Activated naive CD4-positive, alpha-beta T cell (primary cell): ENCODE measurements at places on chromosomes 12 and 14.

GRCh38 chr12:116346741-116347140, 69.2 kb upstream of the MED13L start:
- no peak for DNase-seq

DNA sequence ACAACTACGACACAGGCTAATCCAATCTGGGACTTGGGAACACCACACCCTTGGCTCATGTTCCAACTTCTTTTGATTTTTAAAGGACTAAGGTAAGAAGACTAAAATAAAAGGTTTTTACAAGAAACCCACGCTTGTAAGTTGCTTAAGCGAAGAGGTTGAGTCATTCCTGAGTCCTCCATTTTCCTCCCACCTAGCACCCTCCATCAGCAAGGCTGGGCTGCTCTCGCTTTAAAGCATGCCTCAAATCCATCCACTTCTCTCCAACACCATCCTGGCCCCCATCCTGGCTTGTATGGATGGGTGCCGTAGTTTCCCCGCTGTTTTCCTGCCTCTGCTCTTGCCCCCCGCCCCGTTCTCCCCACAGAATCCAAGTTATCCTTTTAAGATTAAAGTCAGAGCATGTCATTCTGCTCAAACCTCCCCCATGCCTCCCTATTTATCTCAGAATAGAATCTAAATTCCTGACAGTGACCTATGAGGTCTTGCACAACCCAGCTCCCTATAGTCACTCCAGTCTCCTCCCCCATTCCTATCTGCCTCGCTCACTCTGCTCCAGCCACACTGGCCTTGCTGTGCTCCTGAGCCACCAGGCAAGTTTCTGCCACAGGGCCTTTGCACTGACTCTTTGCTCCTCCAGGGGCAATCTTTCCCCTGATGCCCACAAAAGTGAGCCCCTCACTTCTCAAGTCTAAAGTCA, 34.5 kb downstream of the SCARB1 start:
- DNase-seq, result no peak

GRCh38 chr12:22286569-22286968, 47.9 kb downstream of the ST8SIA1 start:
- no peak for DNase-seq

- DNase-seq, result no peak
These were observed 224.6 kb downstream of the ALX1 start for GRCh38 chr12:85504624-85505023.

- no peak for DNase-seq
These were observed 482.5 kb downstream of the FLRT2 start for GRCh38 chr14:86012461-86012860.

GRCh38 chr12:111149299-111149698, 219.6 kb downstream of the PHETA1 start:
- DNase-seq, result no peak

- DNase-seq, result no peak
These were observed 60.0 kb downstream of the TMTC2 start for GRCh38 chr12:82746668-82747067.

GRCh38 chr12:39682689-39683477, 63.3 kb upstream of the ABCD2 start:
- no peak for DNase-seq

- DNase-seq, result no peak
These were observed 3.9 kb upstream of the HDAC7 start for GRCh38 chr12:47823422-47824086.

DNA sequence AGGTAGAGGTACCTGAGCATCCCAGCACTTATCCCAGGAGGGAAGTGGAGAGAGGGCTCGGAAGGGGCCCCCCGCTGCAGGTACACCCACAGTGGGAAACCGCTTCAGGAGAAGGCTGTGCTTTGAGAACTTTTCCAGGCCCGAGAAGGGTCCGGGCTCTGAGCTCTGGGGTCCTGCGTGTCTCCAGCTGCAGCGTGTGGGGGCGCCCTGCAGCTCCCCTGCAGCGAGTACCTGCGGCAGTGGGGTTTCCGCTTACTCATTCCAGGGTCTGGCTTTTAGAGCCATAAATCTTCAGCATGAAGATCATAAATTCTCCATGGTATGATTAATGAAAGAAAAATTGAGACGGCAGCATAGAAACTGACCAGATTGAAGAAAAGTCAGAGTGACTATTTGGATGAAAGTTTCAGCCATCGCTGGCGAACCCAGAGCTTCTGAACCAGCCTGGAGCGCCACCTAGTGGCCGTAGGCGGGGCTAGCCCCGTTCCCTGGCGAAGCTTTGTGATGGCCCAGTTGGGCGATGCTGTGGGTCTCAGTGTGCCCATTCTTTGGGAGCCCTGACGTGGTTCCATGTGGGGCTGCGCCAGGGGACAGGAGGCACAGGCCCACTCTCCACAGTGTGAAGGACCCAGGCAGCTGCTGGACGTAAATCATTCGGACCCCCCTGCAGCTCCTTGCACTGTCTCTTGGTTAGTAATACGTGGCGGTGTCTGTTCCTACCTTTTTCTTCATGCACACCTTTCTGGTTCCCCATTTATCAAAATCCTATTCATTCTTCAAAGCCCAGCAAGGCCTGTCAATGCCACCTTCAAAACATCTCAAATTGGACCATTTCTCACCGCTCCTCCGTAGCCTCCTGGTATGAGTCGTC, 198.2 kb downstream of the TSPAN9 start:
- DNase-seq, result peak; percentile 63

GRCh38 chr14:71966528-71966927, 34.3 kb downstream of the RGS6 start:
- no peak for DNase-seq

DNA sequence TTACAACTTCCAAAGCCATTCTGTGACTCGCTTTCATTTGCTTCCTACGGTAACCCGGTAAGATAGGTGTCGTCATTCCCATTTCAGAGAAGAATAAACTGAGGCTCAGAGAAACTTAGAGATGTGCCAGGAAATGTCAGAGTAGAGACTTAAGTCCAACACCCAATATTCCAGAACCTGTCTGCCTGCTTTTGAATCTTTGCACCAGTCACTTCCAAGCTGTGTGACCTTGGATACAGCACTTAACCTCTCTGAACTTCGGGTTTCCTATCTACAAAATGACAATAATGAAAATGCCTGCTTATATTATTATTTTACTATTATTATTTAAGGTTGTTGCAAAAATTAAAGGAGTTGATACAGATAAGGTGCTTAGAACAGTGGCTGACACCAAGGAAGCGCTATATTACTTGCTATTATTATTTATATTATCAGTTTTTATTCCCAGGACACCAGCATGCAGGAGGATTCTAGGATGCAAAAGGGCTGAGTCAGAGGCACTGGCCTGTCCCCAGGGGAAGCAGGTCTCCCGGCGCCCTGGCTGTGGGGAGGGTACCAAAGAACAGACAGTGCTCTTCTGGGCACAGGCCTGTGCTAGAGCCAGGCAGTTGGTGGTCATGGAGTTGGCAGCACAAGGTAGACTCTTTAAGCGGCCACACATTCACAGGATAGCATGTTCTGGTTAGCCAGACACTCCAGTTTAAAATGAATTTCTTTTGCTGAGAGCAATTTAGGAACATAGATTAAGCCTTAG, 5.4 kb downstream of the HSPB8 start:
- no peak for DNase-seq

DNA sequence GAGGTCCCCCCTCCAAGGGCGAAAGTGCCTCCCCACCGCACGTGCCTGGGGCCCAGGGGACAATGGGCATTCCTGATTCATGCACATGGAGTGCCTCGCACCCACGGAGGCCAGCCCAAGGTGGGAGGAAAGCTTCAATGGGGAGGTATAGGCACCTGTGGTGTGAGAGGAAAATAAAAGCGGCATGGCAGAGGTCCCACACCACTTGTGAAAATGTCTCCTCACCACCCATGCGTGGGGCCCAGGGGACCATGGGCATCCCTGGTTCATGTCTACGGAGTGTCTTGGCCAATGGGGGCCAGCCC, 384.7 kb downstream of the ALG10 start:
- DNase-seq, result no peak

DNA sequence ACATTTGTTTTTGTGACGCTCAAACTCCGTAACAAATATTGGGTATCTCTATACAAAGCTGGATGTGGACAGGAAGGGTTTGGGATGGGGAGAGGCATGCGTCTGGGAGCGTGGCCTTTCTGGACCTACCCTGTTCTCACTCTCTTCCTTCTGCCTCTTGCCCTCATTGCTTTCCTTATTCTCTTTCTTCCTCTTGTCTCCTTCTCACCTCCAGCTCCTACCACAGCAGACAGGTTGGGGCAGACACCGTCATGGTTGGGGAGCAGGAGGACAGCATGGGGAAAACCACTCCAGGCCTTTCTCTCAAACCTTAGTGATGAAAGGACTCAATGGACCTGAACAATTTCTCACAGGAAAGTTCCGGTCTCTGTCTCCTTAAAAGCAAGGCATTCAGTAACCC, 465.3 kb downstream of the RAD51B start:
- no peak for DNase-seq

- peak; percentile 29 for DNase-seq
These were observed 12.3 kb downstream of the CCDC88C start for GRCh38 chr14:91405241-91405721.
